Activated T-cell treated with anti-CD3 and anti-CD28 coated beads for 24 hours (primary cell): ENCODE measurements at places on chromosomes 11 and 22.

- DNase-seq, result no peak
These were observed at the start of gene VPREB3 for GRCh38 chr22:23754220-23754919. VPREB3 (minus strand) TSS chr22:23754425; CDS start chr22:23754363, 62 bp downstream.

DNA sequence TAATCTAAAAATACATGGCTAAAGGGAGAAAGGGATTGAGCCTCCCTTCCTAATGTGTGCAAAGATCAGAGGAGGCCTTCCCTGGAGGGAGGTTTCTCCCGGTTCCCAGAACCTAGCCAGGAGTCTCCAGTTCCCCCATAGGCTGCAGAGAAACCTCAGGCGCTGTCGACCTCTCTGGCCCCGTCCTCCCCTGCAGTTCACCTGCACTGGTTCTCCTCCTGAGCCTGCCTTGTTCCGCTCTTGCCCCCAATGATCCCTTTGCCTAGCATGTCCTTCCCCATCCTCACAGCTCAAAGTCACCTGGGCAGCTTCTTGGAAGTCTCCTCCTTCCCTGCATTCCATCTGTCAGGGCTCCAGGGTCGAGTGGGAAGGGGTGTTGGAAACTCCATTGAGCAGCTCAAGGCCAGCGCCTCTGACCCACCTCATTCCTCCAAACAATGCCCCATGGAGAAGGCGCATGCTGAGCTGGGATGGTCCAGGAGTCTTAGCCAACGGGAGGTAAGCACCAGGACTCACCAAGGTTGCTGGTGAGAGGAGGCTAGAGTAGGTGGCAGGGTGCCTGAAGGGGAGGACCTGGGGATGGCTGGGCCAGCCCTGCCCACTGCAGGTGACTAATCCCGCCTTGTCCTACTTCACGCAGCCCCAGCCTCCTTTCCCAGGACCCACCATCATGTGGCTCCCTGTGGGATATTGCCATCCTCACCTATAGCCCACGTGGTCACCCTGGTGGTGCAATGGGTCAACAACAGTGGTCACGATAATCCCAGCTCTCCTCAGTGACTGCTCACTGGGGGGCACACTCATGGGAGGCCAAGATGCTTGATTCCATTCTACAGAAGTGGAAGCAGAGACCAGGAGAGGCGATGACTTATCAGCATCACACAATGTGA, 15.4 kb downstream of the RSPH14 start:
- no peak for DNase-seq

- no peak for DNase-seq
These were observed 36.8 kb upstream of the RBFOX2 start for GRCh38 chr22:36065462-36065774.

DNA sequence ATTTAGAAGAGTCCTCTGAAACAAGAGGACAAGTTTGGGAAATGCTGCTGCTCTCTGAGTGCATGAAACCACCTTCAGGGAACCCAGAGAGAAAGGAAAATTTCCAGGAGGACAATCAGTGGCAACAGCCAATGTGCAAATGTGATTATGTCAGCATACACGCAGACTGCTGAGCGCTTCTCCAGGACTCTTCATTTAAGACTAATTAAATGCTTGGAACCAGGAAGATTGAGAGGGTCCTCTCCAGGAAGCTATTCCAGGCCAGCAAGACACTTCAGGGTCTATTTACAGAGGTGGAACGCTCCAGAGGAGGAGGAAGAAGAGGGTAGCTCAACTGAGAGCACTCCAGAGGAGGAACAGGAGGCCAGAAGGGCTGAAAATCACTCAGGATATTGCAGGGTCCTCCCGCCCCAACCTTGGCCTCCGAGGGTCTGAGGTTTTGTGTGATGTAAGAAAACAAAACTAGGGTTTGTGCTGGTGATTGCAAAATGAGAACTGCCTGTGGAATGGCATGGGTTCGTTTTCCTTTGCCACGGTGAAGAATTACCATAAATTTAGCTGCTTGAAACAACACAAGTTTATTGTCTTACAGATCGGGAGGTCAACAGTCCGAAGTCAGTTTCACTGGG, 14.1 kb upstream of the HTR3A start:
- no peak for DNase-seq

DNA sequence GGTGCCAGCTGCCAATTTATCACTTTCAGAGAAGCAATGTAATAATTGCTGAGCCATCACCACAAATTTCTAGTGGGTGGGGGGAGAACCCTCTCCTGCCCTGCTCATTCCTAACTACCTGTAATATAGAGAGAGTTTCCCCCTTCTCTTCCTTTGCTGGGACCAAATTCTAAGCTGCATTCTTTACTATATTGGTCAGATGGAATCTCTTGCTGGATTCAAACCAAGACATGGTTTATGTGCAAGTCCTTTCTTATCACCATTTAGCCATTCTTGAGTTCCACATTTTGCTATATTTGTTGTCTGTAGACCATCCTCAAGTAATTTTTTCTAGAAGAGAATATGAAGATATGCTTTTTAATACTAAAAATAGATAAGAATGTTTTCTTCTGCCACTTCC, 452.1 kb downstream of the MN1 start:
- no peak for DNase-seq

DNA sequence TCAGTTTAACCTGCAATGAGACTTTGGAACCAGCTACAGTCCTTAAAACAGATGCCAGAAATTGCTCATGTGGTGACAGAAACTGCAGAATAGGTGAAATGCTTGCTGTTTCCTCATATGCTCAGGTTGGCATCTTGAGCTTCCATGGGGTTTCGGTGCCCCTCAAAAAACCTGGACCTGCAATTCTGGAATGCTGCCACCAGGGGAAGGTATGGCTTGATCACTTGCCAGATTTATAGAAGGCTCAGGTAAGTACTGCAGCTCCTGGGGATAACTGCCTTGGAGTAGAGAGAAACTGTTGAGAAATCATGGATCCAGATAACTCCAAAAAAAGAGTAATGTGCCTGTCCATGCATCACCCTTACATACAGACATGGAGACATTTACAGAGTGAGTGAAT, 113.0 kb downstream of the CTTN start:
- no peak for DNase-seq

- DNase-seq, result peak; percentile 58
These were observed 2.3 kb downstream of the C1QTNF5 start for GRCh38 chr11:119338318-119338890.

- no peak for DNase-seq
These were observed 44.9 kb downstream of the ARRB1 start for GRCh38 chr11:75306529-75306928.

DNA sequence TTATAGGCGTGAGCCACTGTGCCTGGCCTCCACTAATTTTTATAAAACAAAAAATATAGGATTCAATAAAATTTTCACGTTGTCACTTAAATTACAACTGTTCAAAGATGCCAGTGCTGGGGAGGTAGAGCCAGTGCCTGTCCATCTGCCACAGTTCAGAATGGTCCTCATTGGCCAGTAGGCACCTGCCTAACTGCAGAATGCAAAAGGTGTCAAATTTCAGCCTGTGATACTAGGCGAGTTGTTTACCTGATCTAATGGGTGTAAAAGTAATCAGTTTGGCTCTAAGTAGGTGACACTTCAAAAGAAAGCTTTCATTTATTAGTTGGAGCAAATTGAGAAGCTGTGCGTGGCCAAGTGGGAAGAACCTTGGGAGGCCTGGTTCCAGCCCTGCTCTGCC, 2.4 kb downstream of the SMARCB1 start:
- DNase-seq, result no peak

GRCh38 chr11:68049509-68050370, 10.9 kb downstream of the TCIRG1 start:
- DNase-seq, result no peak

DNA sequence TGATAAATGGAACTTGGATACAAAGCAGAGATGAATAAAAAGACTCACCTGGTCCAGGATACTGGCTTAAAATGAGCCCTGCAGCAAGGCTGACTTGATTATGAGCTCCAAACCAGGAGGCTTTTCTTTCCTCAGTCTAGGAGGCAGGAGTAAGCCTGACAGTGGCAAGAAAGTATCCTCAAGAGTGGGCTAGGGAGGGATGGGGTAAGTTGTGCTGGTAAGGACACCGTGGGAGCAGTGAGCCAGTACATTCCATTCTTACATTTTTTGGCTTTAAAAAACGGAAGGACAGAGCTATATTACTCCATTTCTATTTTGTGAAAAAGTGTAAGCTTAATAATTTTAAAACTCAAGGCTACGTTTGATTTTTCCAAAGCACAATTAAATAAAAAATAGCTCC, 187.1 kb upstream of the DDI1 start:
- no peak for DNase-seq

DNA sequence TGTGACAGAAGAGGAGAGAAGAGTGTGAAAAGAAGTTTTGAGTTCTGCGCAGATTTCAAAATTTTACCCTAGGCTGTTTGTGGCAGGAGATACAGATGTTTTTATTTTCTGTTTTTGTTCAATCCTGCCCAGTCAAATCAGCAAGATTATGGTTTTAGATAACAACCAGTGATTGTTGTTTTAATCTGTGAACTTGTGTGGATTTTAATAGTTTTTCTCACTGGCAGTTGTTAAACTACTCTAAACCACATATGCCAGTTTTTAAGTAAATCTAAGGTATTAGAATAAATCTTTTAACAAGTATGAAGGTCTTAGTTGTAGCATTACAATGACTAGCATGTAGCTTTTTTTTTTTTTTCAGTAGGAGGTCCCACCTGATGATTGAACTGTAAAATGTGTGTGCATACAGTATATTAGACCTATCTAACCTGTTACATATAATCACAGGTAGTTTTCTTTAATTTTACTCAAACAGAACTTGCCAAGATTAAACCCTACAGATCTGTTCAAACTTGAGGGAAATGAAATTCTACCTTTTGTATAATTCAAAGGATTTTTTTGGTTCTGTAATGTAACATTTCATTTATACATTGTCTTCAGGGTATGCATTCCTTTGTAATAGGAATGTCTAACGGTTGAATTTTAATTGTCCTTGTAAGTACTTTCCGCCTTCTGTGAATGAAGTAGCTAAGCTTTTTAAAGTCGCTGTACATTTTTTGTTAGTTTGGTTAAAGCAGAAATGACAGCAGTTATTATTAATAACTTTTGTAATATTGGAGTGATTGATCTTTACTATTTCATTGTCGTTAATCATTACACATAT, 13.3 kb downstream of the ATXN10 start:
- DNase-seq, result no peak

- DNase-seq, result no peak
These were observed 62.5 kb downstream of the SYTL2 start for GRCh38 chr11:85748455-85748891.

DNA sequence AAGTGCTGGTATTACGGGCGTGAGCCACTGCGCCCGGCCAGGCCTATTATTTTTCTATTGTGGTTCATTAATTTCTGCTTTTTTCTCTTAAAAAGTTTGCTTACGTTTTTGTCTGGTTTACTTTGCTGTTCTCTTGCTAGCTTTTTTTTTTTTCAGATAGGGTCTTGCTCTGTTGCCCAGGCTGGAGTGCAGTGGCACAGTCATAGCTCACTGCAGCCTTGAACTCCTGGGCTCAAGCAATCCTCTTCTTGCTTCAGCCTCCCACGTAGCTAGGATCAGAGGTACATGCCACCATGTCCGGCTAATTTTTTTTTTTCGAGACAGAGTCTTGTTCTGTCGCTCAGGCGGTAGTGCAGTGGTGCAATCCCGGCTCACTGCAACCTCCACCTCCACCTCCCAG, 18.7 kb downstream of the F2 start:
- no peak for DNase-seq

DNA sequence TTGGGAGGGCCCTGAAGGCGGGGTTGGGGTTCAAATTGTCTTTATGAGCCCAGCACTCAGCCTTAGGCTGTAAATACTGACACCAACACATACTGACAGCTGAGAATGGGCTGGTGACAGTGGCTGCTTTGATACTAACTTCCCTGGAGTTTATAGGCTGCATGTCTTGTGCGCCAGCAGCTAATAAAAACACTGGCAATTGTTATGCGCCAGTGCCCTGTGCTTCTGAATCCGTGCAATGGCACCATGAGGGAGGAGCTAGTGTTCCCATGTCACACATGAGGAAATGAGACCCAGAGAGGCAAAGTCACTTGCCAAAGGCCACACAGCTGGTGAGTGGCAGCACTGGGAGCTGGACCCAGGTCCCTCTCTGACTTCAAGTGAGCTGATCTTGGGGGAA, 23.8 kb downstream of the SHISAL1 start:
- DNase-seq, result no peak

- DNase-seq, result no peak
These were observed 754 bp downstream of the NUP50 start for GRCh38 chr22:45164270-45165088.

- DNase-seq, result no peak
These were observed 199.0 kb downstream of the GRIK4 start for GRCh38 chr11:120710354-120711131.

- DNase-seq, result no peak
These were observed 20.3 kb downstream of the ARFGAP2 start for GRCh38 chr11:47156333-47156732.

DNA sequence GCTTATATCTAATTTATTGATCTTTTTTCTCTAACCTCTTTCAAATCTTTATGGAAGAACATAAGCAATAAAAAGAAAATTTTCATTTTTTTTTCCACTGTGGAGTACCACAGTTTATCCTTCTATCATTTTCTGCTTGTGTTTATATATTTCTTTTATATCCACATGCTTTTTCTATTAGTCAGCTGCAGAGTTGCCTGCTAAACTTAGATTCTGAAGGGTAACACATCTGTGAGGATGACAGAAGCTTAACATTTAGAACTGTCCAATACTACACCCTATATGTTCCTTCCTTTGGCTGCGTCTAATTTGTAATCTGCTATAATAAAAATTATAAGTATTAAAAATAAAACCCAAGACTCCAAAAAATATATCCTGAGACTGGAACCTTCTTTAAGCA, 20.8 kb downstream of the CCDC90B start:
- no peak for DNase-seq
